ENCODE measurements at places on chromosomes 6 and 20.

- DNase-seq = peak; percentile 87
These were observed 188.2 kb downstream of the NFATC2 start for GRCh38 chr20:51354191-51354768.

- no peak for DNase-seq
These were observed 3.6 kb upstream of the PRPH2 start for GRCh38 chr6:42726026-42726425.

- DNase-seq = no peak
These were observed 40.2 kb downstream of the ITCH start for GRCh38 chr20:34403063-34403827.

DNA sequence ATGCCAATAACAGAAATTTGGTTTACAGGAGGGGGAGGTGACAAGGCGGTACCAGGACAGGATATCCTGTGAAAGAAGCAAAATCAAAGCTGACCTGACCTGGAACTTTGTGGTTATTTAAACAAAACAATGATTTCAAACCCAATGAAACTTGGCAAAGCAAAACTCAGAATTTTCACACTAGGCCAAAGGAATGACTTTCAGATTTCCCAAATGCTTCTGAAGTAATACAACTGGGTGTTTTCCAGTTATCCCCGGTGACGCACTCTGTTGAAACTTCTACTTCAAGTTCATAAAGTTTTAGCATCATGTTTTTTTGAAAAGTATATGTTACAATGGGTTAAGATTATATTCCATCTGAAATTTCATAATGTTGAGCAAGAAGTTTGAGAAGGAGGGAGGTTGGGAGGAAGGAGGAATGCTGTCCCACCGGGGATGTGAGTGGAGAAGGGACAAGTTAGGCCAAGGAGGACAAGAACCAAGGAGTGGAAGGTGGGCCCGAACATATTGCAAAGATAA, 78.1 kb upstream of the TRAF3IP2 start:
- peak; percentile 74 for DNase-seq

GRCh38 chr6:81814370-81815076, 62.0 kb upstream of the TENT5A start:
- peak; percentile 45 for DNase-seq

DNA sequence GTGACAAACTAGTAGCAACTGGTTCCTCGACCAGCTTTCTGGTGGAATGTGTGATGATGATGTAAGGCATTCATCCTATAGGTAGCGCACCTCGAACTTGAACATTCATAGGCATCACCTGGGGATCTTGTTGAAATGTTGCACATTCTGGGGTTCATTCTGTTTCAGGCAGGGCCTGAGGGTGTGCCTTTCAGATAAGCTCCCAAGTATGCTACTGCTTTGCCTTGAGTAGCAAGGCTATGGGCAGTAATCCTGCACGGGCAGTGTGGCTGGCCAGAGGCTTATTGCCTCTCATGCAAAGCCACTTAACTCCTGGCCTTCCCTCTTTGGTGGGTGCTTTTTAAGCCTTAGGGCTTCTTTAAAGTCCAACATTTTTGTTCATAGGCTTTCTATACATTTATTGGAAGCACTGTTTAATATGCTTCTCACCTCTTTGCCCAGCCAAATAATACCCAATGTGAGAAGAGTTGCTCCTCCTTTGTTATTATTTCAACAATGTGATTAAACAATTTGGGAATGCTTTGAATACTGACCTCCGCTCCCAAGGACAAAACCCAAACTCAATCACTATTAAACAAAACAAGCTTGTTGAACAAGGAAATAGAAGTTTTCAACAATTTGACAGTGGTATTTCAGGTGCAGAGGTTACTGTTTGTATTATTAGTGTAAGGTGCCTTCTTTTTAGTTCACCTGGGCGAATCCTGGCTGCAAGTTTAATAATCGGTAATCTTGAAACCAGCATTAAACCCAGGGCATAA, 57.5 kb downstream of the JARID2 start:
- DNase-seq = no peak

- DNase-seq = no peak
These were observed 116.3 kb upstream of the MTHFD1L start for GRCh38 chr6:150749091-150749670.

GRCh38 chr20:32526541-32526940, 58.6 kb downstream of the NOL4L start:
- DNase-seq = no peak

- DNase-seq = no peak
These were observed 68.1 kb downstream of the DLL1 start for GRCh38 chr6:170222498-170223471.

DNA sequence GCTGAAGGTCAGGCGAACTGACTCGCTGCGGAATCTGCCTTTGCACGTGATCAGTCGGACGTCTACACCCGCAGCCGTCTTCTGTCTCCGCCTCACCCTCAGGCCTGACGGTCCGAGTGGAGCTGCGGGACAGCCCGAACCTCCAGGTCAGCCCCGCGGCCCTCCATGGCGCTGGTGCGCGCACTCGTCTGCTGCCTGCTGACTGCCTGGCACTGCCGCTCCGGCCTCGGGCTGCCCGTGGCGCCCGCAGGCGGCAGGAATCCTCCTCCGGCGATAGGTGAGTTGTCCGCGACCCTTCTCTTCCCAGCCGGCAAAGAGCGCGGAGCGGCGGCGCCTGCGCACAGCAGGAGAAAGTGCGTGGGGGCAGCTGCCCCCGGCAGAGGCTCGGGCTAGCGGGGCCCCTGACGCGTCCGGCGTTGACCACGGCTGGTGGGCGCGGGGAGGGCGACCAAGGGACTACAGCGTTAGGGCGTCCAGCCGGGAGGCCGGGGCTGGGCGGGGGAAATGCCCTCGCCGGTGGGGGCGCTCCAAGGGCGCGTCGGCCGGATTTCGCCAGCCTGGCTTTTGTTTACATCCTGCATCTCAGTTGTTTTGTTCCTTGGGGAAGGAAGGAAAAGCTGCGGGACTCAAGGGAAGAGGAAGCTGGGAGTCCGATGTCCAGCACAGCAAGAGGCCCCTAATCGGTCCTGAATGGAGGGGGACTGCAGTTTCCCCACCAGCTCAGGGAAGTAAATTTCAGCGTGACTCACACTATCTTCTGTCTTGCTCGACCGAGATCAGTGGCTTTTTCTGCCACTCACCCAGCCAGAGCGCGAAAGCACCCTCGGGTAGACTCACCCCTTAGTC, at the start of gene SMPDL3A:
SMPDL3A (plus strand) TSS at position 77 of the 846 bp plus-strand sequence; CDS start at position 166, 89 bp downstream.
- DNase-seq = peak; percentile 62

GRCh38 chr6:7110092-7110792, 2.5 kb downstream of the RREB1 start:
- DNase-seq = no peak

GRCh38 chr20:40502576-40502975, 186.5 kb downstream of the MAFB start:
- DNase-seq = no peak

DNA sequence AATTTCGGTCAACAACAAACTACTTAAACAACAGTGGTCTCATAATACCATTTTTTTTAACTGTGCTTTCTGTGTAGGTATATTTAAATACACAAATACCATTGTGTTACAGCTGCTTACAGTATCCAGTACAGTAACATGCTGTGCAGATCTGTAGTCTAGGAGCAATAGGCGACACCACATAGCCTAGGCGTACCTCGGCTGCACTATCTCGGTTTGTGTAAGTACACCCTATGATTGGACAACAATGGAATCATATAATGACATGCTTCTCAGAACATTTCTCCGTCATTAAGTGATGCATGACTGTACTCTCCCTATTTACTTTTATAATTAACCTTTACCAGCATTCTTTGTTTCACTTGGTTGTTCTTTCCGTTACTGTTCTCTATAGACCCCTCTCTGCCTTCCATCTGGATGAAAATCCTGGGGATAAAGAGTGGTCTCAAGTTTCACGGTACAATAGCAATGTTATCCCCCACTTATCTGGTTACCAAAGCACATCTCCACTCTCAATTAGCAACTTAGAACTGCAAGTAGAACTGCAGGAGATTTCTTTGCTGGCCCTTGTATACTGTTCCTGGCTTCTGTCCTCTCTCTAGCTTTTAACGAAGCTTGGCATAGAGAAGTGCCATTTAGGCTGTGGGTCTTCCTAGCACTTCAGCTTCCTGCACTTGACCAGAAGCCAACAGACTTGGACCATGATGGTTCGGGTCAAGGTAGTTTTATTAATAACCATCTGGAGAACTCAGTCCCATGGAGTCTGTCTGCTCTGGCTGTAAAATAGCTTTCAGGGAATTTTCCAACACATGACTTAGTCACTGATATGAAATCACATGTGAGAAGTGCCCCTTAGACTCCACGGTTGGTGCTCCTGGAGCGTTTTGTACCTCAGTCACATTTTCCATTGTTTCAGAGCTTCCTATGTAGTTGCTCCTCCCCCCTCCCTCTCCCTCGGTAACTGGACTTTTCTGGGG, 80.4 kb upstream of the POPDC3 start:
- DNase-seq = no peak

- DNase-seq = peak; percentile 14
These were observed 199.2 kb downstream of the CD83 start for GRCh38 chr6:14316651-14317386.

- DNase-seq = no peak
These were observed 105.5 kb upstream of the TMEM170B start for GRCh38 chr6:11432091-11432490.

- peak; percentile 47 for DNase-seq
These were observed 39.2 kb upstream of the RNF8 start for GRCh38 chr6:37314487-37315156.

- no peak for DNase-seq
These were observed 379.6 kb downstream of the COL12A1 start for GRCh38 chr6:74826263-74826662.

DNA sequence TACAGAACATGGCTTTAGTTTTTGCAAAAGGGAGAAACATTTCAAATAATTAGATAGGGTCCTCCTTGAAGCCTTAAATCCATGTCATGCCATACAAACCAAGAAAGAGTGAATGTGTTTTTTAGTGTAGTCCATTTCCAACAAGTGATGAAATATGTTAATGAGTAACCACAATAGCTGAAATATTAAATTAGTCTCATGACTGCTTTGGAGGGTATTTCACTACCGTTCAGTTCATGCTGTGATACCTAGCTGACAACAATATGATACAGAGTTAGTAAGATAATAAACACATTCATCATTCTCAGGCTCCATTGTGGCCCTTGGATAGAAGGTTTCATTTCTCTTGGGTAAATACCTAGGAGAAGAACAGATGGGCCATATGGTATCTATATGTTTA, 5.8 kb upstream of the ID4 start:
- DNase-seq = no peak

DNA sequence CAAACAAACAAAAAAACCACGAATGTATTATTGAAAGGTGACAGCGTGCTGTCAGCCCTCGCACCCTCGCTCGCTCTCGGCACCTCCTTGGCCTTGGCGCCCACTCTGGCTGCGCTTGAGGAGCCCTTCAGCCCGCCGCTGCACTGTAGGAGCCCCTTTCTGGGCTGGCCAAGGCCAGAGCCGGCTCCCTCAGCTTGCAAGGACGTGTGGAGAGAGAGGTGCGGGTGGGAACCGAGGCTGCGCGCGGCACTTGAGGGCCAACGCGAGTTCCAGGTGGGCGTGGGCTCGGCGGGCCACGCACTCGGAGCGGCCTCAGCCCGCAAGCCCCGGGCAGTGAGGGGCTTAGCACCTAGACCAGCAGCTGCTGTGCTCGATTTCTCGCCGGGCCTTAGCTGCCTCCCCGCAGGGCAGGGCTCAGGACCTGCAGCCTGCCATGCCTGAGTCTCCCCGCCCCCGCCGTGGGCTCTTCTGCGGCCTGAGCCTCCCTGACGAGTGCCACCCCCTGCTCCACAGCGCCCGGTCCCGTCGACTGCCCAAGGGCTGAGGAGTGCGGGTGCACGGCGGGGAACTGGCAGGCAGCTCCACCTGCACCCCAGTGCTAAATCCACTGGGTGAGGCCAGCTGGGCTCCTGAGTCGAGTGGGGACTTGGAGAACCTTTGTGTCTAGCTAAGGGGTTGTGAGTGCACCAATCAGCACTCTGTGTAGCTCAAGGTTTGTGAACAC, 20.9 kb upstream of the MBOAT1 start:
- DNase-seq = no peak

GRCh38 chr6:2196079-2196679, 49.2 kb downstream of the GMDS start:
- DNase-seq = peak; percentile 61

DNA sequence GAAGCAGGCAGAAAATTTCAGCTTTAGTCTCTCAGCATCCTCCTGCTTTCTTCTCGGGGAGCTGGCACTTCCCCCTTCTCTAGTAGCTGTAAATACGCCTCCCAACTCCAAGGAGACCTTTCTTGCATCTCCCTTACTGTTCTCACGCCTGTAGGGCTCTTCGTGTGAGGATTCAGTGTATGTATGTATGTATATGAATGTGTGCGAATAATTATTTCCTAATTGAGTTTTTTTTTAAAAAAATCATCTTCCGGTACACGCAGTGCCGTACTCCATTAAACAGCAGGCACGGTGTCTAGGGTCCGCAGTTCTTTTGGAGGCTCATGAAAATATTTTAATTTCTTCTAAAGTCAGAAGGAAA, 85.4 kb downstream of the HFE start:
- peak; percentile 61 for DNase-seq

GRCh38 chr6:13643125-13643524, 28.0 kb downstream of the NOL7 start:
- DNase-seq = no peak

DNA sequence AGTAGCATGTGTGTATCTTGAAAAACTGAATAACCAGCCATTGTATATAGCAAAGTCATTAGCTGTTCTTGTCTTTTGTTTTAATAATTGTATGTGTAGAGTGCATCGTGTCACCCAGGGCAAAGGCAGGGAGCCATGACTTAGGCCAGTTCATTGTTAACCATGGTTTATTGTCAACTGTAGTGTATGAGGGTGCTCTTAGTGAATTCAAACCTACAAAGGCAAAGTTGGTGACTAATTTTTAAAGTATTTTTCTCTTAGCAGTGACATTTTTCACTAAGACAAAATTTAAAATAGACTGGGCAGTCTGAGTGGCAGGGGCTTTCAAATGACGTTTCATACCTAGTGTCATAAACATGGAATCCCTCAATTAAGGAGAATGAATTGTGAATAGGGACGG, 79.0 kb downstream of the TULP4 start:
- no peak for DNase-seq

DNA sequence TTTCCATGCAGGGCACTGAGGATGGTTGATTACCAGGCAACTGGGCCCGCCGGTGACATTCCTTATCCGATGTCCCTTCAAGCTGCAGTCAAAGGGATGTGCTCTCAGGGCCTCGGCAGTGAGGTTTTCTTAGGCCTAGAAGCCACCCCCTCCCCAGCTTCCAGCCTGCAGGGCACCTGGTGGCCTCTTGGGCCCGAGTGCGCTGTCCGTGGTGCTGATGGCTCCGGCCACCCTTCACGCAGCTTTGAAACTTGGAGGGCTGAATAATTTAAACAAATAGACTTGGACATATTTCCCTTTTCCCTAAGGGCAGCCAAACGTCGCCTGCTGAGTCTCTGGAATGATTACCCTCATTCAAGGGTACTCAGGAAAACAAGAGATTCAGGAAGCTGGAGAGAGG, 8.9 kb upstream of the MLN start:
- DNase-seq = peak; percentile 68

- DNase-seq = peak; percentile 73
These were observed 49.4 kb upstream of the FYN start for GRCh38 chr6:111922454-111923297.

- no peak for DNase-seq
These were observed 233.2 kb upstream of the SYNDIG1 start for GRCh38 chr20:24236201-24236600.

- DNase-seq = no peak
These were observed 19.3 kb upstream of the SLCO4A1 start for GRCh38 chr20:62622877-62623487.

GRCh38 chr6:159729598-159730331, 2.5 kb downstream of the WTAP start:
- DNase-seq = peak; percentile 29

Measured in EH (cell line).